ENCODE measurements at places on chromosomes 12 and 14.

DNA sequence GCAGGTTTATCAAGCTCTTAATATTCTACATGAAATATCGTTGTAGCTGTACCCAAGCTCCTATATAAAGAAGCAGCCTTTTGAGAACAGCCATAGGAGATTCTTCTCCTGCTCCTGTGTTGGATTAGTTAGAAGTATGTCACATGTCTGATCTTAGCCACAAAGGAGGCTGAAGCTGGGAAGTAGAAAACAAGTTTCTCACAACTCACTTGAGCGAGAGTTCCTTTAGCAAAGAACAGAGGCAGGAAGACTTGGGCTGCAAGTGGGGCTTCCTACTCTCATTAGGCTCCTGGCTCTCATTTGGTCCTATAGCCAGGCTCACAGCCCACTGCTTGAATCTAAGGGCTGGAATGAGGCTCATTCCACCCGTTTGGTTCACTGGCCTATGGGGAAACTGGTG, 281.9 kb downstream of the BTG1 start:
- DNase-seq: no peak

GRCh38 chr14:104031384-104031783, 54.1 kb upstream of the ASPG start:
- no peak for DNase-seq

DNA sequence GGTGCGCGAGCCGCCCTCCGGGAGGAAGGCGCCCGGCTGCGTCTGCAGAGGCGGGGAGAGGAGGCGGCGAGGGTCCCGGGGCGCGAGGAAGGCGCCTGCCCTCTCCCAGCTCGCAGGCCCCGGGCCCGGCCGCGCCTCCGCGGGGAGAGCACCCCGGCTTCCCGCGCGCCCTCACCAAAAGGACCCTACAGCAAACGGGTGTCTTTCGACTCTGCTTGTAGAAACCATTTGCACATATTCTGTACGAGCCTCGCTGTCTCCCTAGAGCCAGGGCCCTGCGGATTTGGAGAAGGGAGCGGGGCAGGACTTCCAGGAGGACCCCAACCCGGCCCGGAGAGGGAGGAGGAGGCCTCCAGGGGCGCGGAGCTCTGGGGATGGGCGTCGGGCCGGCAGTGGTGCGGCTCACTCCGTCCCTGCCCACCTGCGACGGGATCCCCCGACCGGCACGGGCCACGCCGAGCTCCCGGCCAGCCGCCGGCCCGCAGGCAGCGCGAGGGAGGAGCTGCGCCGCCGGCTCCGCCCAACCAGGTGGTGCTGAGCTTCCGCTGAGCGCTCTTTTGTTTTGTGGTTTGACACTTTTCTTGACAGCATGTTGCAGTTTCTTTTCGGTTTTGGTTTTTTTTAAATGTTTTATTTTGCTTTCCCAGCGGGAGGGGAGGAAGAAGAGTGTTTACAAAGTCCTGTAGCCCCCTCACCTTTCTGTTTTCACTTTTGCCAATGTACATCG, 103.3 kb upstream of the FKBP4 start:
- DNase-seq: no peak

DNA sequence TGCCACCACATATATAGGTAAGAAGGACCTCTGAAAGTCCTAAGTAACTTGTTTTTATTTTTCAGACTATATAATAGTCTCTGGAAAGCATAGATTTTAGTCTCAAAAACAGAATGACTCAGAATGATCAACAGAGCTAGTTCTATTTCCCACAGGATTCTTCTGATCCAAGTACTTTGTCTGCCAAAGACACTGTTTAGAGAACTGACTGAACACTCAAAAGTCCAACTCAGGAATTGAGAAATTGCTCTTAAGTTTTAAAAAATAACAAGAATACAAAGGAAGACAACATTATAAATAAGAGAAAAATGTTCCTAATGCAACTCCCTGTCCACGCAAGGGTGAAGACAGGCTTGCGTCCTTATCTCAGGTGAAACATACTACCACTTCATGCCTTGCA, 29.0 kb downstream of the LGMN start:
- DNase-seq: no peak

GRCh38 chr12:69007101-69007854, 74.3 kb upstream of the CPM start:
- no peak for DNase-seq

Data from ureter (tissue), 1 donor.